Foreskin keratinocyte (primary cell): ENCODE measurements at places on chromosomes 2 and 18.

- no peak for DNase-seq
Observed at GRCh38 chr2:23375448-23375847, 9.5 kb upstream of the KLHL29 start.

DNA sequence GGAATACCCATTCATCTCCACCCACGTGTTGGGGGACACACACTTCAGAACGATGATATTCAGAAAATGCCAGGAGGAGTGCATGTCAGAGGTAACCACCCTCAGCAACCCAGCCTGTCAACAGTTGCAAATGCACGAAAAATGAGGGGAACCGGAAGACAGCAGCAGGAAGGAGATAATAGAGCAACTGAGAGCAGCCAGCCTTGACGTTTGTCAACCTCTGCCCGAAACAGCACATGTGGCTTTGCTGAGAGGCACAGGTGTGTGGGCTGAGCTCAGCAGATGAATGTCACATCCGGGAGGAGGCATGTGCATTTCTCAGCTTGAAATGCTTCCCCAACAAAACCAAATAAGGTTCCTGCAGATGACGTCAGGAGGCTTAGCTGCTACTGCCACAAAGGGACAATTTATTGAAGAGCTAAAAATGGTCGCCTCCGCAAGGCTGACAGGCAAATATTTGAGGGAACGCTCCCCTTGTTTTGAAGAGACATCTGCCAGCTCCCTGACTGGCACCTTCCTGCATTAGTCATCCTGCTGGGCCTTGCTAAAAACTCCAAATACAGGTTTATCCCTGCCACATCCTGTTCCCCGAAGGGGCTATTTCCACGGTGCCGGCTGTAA, 419.0 kb downstream of the NBAS start:
- peak; percentile 49 for DNase-seq

DNA sequence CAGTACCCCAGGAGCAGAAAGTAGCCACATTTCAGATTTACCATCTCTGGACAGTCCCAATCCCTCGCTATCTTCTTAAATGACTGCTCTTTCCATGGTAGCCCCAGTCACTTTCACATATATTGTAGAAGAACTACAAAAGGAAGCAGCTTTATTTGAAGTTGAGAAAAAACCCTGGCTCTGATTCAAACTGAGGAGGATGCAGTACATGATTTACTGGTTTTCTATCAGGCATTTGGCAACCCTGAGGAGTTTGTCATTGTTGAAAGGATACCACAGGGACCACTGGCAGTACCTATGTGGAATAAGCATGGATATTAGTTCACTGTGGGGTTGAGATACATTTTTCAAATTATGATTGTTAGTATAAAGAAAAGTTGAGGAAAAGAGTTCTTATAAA, 640.9 kb upstream of the SETBP1 start:
- no peak for DNase-seq

DNA sequence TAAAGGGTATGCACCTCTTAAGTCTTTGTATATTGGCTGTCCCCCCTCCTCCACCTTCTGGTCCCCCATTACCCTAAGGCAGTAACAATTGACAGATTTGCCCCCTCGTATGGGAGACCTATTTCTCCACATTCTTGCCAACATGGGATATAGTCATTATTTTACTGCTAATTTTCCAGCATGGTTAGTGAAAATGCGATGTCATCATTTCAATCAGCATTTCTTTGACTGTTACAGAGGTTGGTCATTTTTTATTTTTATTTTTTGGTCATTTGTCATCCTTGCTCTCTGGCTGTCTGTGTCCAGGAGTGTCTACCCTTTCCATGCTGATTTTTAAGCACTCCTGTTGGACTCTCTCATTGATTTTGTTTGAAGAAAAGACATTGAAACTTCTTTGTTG, 45.4 kb upstream of the SPP2 start:
- DNase-seq = no peak

DNA sequence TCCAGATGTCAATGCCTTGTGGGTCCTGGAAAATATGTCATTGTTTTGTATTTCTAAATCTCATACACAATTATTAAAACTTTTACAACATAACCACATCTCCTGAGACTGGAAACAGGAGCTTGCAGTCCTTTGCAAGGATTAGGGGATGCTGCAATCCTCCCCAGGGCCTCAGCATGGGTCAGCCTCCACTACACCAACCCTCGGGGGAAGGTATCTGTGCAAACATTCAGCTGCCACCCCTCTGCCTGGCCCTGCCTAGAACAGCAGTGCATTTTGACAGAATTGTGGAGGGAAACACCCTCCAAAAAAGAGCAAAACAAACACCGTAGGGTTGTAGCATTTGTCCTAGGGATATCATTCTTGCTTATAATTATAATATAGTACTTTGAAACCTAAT, 4.2 kb upstream of the UPP2 start:
- DNase-seq = no peak
